ENCODE measurements at places on chromosomes 13 and 19.

- no peak for DNase-seq
These were observed 79.7 kb downstream of the TSHZ3 start for GRCh38 chr19:31269425-31270127.

DNA sequence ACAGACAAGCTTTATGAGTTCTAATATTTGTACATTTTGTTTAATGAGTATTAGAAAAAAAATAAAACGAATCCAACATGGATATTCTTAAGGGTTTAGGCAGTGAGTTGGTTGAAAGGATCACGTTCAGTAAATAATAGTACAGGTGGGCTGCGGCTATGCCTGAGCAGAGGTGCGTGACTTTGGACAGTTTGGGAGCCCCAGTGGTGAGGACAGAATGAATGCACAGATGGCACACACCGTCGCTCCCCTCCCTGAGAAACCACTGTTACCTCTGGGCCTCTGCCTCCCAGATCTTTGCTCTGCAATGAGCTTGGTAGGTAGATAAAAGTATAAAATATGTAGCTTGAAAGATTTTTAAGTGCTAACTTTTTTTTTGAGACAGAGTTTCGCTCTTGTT, 153.3 kb downstream of the SIPA1L3 start:
- DNase-seq, result no peak

GRCh38 chr13:108700422-108701170, 71.2 kb downstream of the MYO16 start:
- DNase-seq, result no peak

- DNase-seq, result peak; percentile 65
These were observed 314.2 kb downstream of the DLEU7 start for GRCh38 chr13:50529154-50529882.

DNA sequence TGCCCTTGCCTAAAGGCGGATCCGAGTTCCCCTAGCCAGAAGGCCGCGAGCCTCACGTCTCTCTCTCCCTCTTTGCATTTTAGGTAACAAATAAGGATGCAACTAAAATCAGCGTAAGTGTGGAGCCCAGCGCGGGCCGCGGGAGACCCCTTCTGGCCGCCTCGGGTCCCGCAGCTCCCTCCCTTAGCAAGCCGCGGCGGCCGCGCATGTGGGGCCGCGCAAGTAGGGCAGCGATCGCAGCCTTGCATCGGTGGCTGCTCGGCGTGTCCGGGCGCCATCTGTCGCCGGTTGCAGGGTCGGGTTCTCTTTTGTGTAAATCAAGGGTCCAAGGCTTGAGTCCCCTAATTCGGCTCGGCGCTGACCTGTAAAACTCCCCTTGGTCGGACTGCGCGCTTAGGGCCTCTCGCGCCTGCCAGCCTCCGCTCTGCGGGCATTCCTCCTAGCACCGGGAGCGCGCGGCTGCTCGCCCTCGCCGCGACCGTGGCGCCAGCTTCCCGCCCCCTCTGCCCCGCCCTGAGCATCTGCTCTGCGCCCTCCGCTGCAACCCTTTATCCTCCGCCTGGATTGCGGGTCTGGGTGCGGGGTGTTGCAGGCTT, 2.7 kb downstream of the VSTM2B start:
- DNase-seq, result peak; percentile 31

DNA sequence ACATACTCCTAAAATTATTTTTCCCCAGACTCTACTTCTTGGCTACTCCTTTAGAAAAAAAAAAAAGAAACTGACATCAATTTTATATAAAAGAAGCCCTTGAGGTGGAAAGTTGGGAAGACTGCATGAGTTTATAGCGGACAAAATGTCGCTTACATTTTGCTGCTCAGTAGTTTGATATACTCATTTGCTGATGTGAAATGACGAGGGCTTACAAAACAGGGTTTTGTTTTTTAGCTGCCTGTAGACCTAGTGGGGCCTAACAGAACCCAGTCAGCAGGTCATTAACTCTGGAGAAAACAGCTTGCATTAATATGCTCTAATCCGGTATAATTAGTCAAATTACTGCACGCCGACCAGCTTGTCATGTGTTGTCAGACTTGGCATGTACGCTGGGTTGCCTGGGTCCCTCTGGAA, 37.6 kb upstream of the MAB21L1 start:
- no peak for DNase-seq

- peak; percentile 91 for DNase-seq
These were observed 15.9 kb downstream of the TICAM1 start for GRCh38 chr19:4815426-4816201.

DNA sequence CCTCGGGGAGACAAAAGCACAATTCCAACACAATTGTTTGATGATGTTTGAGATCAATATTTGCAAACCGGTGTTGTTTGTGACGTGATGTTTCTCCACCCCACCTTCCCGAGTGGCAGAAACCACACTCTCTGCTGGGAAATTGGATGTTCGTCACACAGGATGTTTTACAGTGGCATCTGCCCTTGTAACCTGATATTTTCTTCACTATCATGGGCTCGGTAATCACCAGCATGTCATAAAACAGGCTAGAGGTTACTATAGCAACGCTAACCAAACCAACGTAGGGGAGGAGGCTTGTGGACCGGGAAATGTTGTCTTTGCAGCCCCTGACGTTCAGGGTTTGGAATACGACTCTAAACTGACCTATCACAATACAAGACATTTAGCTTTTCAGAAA, 454.5 kb downstream of the IRS2 start:
- no peak for DNase-seq

DNA sequence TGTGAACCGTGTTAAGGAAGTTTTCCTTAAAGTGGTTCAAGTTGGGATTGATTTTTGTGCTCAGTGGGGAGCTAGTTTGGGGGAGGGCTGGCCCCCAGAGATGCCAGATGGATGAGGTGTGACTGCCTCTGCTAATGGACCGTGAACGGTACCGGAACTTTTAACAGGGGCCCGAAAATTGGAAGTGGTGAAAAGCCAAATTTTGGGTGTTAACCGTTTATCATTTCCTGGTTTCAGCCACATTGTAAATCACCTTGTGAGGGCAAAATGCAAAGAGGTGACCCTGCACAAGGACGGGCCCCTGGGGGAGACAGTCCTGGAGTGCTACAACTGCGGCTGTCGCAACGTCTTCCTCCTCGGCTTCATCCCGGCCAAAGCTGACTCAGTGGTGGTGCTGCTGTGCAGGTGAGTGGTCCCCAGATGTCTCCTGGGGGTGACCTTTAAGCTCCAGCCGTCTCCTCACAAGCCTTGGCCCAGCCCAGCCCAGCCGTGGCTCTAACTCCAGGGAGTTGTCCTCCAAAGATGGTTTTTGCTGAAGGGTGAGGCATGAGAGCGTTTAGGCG, 18.2 kb downstream of the UPF1 start:
- no peak for DNase-seq

DNA sequence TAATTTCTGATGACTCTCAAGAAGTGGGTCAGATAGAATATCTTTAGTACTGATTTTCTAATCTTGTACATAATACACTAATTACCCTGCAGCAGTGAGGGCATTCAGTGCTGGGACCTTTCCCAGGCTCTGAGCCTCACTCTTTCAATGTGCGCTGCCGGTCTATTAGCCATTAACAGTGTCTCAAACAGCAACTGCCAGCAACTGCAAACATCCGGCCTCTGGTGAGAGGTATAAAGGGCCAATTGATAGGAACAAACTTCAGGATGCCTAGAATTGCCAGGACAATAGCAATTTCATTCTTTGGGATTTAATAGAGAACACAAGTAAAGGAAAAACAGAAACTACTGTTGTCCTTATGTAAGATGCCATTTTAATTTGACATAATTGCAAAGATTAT, 604.4 kb upstream of the SPRY2 start:
- DNase-seq, result no peak

DNA sequence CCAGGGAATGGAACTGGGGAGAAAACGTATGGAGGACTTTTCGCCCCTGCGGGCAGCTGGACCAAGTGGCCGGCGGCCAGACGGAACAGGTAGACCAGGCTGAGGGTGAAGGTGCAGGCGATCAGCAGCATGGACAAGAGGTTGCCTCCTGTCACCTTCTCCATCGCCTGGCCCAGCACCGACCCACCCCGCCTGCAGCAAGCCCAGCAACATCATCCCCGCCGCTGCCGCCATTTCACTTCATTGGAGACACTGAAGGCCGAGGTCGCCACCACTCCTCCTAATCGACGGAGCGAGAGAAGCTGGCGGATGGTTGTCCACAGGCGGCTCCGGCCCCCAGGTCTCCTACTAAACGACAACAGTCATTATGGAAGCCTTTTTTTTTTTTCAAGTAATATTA, 5.0 kb upstream of the SLC46A3 start:
- no peak for DNase-seq

DNA sequence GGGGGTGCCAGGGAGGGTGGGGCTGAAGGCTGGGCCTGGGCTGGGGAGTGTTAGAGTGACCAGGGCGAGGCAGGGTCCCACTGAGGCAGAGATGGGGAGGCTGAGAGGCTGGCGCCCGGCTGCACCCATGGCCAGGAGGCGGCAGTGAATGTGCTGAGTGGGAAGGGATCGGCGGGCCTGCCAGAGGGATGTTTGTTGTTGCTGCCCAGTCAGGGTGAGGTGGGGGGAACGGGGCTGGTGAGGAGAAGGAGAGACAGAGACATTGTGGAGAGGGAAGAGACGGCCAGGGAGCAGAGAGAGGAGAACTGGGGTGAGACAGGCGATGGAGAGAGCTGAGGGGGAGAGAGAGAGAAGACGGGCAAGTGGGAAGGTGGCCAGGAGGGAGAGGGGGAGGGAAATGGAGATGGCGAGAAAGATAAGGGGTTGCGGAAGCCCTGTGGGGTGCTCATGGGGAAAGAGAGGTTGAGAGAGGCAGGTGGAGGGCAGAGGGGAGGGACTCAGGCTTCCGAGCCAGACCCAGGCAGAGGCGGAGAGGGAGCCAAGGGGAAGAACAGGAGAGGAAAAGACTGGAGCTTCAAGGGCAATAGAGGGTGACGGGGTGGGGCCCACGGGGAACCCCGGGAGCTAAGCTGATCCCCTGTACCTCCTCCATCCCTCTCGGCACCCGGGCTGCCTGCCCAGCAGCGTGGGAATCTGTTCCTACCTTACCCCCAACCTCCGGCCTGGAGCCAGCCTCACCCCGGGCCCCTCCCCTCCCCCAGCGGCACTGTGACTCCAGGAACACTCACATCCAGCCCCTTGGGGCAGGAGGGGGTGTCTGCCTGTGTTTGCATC, 690 bp upstream of the B3GNT8 start:
- DNase-seq, result no peak

DNA sequence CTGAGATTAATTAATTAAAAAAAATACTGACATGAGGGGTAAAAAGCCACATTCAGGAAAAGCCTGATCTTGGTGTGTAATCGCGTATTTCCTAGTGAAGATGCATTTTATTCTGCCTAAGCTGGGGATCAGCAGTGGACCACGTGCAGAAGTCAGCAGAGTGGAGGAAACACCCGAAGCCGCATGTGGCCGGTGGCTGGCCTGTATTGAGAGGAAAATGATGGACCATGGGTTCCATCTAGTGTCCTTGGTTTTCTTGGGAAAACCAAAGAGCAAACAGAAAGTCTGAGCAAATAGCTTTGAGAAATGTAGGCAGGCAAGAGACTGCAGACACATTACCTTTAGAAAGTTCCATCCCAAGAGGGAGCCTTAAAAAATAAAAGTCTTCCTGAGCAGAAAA, 23.7 kb upstream of the SHISA2 start:
- no peak for DNase-seq

- DNase-seq, result peak; percentile 95
These were observed 79.8 kb upstream of the FLT1 start for GRCh38 chr13:28574617-28575142.

GRCh38 chr13:113732961-113733950, 25.8 kb upstream of the TMEM255B start:
- no peak for DNase-seq

DNA sequence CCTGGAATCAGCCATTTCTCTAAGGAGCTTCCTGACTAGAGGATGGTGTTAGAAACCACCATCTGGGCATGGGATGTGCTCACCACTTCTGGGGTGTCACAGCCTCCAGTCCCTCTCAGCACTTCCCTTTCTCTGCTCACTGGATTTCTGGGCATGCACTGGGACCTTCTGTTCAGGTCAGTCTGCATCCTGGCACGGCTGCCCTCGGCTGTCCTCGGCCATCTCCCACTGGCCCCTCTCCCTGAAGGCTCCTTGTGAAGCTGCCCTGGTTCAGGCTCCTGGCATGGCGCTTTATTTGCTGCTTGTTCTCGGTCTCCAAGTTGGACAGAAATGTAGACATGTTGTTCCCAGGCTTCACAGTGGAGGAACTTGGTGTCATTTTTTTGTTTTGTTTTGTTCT, 60.0 kb downstream of the TEX29 start:
- DNase-seq, result no peak

GRCh38 chr13:44652962-44653660, 77.0 kb upstream of the TSC22D1 start:
- no peak for DNase-seq

DNA sequence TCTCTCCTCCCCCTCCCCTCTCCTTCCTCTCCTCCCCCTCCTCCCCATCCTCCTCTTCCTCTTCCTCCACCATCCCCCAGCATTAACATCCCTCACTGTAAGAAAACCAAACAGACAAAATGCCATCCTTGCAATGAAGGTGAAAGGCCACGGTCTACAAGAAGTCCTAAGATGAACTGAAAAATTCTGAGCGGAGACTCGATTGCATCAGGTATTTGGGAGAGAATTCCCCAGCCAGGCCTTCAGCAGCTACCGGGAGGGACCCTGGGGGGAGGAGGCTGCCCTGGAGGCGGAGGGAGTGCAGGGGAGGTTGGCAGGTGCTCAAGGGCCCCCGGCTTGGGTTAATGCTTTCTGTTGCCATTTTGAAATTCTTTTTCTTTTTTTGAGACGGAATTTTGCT, 10.1 kb upstream of the TIMM44 start:
- DNase-seq, result no peak

DNA sequence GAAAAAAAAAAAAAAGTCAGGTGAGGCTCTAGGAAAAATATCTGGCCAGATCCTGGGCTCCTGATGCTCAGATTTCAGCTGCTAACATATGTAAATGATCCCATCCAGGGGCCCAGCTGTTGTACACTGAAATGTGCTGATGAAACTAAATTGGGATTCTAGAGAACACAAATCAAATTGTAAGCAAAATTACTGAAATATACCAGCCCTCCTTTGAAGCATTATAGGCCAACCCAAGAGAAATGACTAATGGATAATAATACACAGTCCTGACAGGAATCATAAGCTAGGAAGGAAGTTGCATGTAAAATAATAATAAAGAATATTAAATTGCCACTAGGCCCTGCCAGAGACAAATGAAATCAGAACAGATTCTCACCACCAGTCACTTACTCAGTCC, 17.8 kb downstream of the KCTD12 start:
- DNase-seq, result no peak

DNA sequence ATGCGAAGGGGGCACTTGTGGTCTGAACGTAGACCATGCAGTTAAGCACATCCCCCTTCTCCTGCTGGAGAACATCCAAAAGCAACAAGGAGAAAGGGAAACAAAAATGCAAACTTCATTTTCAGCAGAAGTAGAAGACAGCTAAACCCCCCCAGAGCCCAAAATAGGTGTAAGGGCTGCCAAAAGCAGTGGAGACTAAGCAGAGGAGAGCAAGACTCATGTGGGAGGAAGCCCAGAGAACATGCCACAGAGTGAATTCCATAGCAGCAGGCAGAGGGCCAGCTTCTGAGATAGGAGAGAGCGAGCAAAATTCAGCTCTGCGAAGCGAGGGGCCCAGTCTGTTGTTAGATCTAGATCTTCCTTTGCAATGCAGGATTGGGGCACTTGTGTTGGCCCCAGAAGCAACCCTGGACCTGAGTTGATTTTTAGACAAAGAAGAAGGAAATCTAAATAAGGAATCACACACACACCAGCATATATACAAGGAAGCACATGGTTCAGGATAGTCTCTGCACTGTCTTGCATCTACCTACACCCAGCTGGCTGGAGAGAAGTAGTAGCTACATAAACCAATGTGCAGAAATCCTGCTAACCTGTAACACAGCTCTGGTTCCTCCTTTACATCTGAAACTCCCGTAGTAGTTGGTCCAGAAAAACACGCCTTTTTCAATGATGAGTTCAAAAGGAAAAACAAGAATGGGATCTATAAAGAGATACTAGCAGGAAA, 199.6 kb downstream of the SPRY2 start:
- DNase-seq, result no peak

Data from HCT116 (cell line).